Tibial nerve (tissue), 4 donors: ENCODE measurements at places on chromosomes 6 and 20.

DNA sequence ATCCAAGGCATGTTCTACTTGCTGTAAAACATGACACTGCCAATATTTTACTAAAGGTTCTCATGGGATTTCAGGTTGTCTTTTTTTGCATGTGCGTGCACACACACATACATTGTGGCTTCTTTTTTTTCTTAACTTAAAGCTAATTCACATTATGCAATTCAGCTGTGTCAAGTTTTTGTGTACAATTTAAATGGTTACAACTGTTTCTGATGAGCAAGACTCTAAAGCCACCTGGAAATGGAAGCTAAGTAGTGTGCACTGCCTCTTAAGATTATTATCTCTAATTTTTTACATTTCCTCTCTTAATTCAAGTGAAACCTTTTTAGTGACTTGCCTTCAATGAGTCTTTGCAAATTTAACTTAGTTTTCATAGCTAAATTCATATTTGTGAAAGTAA is 75.3 kb downstream of the TULP4 start:
- no peak for DNase-seq

- DNase-seq: no peak
Measured at GRCh38 chr20:22080985-22081384, 375.5 kb downstream of the PAX1 start.

DNA sequence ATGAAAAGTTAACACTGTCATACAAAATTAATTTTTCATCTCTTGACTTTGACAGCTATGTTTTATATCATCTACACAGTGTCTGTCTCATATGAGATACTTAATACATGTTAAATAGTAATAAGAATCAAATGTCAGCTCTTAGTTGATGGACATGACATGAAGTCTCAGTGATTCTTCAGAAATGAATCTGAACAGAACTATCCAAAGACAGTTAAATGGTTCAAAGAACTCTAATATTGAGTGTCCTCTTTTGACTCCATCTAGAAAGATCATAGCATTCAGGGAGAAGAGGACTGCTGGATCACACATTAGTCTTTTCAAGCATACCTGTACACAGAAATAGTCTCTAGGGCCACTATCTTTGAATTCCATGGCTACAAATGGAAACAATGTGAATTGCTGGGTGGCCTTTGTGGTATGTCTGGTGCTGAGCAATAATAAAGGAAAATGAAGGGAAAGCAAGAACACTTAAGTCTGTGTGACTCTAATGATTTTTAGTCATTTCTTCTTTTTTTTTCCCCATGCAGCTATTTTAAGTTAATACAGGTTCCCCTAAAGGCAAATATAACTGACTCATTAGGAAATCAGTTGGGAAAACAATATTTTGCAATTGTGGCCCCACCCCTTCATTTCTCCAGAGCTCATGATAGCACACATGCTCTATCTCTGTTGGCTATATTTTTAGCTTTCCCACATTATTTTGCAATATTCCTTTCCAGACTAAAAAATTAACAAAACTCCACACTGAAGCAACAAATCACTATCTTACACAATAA is 367.5 kb downstream of the GRIK2 start:
- DNase-seq: no peak

GRCh38 chr6:70973604-70974003 is 16.7 kb upstream of the B3GAT2 start:
- no peak for DNase-seq

DNA sequence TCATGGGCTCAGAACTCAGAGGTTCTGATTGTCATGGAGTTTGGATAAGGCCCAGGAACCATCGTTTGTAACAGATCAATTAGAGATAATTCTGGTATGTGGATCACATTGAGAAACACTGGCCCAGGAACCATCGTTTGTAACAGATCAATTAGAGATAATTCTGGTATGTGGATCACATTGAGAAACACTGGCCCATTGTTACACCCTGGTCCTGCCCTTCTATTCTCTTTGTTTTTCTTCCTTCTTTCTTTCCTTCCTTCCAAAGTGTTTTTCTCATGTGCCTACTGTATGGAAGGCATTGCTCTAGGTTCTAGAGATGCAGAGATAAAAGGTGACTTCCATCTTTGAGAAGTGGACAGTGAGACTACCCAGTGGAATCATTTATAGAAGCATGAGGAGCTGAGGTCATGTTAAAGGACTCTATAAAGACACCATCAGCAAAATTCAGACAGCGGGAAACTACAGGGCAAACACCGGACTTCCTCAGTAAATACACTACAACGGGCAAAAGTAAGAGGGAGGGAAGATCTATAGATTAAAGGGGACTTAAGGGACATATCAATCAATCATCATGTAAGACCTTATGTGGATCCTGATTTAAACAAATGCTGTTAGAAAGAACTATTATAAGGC is 153.8 kb downstream of the UNC5CL start:
- DNase-seq: no peak

DNA sequence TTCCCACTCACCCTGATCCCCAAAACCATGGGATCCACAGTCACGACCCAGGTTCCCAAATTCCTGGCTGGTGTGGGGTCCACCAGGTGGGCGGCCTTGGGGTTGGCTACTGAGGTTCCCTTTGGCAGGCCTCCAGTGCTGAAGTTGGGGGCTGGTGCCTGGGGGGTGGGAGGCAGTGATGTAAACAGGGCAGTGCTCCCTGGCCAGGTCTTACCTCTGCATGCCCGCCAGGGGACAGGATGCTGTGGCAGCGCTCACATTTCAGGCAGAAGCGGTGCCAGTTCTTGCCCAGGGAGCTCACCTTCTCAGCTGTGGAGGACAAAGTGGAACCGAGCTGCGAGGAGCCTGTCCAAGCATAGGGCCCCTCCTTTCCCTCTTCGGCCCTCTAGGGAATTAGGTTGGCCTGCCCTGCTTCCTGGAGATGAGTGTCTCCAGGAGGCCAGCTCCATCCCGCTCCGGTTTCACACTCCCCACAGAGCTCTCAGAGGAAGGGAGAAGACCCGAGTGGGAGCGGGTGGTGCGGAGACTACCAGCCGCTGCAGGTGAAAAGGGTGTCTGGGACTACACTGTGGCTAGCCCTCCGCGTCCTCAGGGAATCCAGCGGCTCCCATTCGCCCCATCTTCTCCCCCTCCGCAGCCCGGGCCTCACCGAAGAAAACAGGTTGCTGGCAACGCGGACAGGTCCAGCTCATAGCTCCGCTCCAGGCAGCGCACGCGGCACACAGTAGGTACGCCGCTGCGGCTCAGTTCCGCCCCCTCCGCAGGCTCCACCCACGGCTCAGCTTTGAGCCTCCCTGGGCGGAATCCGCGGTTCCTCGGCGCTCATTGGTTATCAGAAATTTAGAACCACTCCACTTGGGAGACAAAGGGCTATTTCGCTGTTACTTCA is at the start of gene CRIP3:
Gene CRIP3 (minus strand): TSS at position 726 of the 889 bp plus-strand sequence. CDS start 34 bp downstream, at position 692.
- no peak for DNase-seq

- no peak for DNase-seq
Measured at GRCh38 chr20:45892049-45892825, 1.1 kb downstream of the CTSA start.

DNA sequence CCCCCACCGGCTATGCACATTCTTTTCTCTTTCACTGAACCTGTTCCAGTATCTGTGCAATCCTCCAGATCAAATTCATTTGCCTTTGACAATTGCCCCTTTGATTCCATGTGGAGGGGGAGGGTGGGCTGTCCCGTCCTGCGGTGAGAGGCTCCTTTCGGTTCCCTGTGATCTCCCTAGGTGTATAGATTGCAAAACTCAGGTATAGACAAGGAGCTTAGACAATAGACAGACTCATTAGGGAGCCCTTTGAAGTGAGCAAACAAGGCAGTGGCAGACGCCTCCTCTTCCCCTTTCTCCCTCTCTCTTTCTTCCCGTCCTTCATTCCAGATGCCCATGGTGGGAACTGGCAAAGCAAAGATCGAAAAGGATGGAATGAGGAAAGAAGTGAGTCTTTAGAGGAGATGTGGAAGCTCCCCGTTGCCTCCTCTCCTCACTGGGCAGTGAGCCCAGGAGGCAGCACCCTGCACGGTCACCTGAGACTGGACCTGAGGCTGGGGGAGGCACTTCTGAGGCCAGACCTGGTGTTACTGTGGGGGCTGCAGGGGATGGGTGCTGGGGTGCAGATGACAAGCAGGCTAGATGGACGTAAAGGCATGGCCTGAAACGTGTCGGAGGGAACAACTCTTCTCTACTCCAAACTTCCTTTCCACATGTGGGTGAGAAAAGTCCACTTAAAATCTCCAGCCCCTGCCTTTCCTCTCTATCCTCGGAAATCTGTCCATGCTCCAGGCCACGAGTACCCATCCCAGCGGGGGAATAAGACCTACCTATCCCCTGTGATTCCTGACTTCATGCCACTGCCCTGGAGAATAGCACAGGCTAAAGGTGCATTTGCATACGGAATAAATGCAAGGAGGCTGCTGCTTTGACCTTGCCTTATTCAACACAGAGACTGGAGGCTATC is 256.6 kb upstream of the FOXQ1 start:
- DNase-seq: no peak

DNA sequence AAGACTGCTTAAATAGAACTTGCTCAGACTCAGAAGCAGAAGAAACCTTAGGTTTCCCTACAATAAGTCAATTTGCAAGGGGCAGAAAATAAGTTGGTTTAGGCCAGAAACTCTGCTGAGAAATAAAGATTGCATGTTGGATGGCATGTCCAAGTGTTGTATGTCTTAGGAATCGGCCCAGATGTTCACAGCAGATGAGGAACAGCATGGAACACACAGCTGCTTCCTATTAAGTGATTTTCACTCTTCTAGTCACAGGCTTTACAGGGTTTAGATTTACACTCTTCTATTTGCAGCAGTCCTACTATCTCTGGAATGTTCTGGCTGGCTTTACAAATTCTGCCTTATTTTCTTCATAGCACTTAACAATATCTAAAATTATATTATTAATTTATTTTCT is 3.2 kb downstream of the ZKSCAN4 start:
- no peak for DNase-seq

- no peak for DNase-seq
Measured at GRCh38 chr20:23649830-23650417, 12.2 kb upstream of the CST3 start.

- DNase-seq: no peak
Measured at GRCh38 chr6:50891290-50891689, 72.6 kb downstream of the TFAP2B start.

DNA sequence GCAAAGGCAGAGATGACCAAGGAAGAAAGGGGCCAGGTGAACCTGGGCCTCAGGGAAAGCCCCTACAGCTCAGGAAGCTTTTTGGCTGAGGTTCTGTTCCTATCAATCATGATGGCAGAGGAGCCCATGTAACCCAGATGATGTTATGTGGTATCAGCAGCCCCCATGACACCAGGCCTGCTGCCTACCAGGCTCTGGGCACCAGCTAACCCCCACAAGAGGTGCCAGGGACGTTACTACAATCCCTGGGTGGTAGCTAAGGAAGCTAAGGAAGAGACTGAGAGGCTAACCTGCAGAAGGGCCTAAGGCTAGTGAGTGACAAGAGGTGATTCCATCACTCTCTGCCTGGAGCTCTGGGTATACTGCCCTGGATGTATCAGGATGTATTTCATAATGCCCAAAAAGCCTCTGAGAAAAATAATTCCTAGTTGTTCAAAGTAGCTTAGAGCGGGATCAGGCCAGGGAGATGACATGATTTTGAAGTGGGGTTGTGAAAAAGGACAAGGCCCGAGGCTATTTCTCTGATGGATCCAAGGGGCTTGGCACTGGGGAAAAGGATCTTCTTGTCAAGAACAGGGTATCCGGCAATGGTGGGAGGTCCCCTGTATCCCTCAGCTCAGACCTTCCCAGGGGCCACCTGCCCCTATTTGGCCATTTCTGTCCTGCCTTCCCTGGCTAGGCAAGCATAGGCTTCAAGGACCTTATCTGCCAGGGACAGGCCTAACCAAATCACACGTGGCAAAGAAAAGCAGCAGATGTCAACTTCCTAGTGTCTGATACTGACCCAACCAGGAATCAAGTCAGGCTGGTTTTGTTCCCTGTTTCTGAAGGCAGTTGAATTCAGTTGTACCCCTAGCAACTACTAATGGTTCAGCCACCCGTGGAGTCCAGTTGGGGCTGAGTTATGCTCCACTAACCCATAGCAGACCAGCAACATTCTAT is 41.3 kb downstream of the PANK2 start:
- no peak for DNase-seq

- peak; percentile 35 for DNase-seq
Measured at GRCh38 chr20:20593447-20594170, 118.8 kb downstream of the RALGAPA2 start.

GRCh38 chr20:7195704-7196103 is 428.2 kb downstream of the BMP2 start:
- no peak for DNase-seq

- no peak for DNase-seq
Measured at GRCh38 chr6:142531727-142532126, 229.9 kb downstream of the ADGRG6 start.
